ENCODE measurements at places on chromosomes 7 and 10. TPM values are rescaled to one million over a fixed set of nuclear protein-coding genes. Genes with fewer than 3 reads are reported as not detected.

- DNase-seq = no peak
Measured at GRCh38 chr7:18086165-18087025, 58.7 kb upstream of the PRPS1L1 start.

- no peak for DNase-seq
Measured at GRCh38 chr7:118075936-118076335, 108.0 kb upstream of the LSM8 start.

DNA sequence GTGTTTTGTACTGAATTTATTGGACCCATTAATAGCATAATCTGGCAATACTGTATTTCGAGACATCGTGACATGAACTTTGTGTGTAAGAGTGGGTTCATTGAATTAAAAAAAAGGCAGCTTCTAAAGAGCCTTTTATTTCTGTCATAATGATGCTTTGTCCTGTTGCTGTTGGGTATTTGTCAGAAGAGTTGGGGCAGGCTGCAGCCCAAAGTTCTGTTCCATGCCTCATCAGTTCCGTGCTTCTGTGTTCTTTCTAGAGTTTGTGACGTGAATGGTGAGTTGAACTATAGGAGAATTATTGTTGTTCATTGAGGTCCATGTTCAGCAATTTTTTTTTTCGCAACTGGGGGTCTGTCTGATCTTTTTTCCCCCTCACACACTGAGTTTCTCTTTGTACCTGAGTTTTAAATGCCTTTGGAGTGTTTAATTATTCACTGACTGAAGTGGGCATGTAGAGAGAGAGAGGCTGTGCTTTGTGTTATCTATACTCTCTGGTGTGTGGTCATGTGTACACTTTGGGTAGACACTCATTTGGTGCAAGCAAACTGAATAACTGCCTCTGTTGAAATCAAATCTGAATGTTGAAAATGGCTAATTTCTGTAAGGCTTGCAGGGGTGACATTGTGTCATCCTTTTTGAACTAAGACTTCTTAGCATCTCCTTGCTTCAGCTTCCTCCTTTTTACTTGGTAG lies 69.8 kb downstream of the ADD3 start:
- DNase-seq = no peak

DNA sequence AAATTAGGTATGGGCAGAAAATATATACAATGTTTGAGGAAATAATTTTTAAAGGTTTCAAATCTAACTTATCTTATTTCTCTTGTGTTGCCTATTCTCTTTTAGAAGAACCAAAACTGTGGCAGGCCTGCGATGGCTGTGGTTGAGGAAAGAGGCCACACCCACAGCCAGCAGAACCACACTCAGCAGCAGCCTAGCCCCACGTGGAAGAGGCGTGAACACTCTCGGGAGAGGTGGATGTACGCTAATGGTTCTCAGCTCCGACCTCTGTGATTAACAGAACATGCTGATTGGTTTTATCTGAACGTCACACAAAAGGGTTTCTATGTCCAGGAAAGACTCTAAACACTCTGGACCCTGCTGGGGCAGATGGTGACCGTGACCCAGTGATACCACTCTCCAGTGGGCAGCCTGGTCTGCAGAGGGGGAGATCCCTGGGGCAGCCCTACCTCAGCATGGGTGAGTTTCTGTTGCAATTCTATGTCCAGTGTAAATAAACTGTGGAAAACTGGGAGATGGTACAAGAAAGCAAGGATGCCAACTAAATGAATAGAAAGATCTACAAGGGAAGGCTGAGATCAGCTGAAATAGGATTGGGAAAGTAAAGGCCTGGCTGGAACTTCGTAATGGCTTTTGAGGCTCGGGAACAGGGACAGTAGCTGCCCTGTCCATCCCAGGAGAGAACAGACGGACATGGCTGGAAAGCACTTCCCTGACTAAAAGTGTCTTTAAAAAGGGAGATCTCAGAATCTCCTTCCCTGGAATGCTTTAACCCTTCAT lies 26.6 kb downstream of the DIP2C start:
- no peak for DNase-seq

- peak; percentile 57 for DNase-seq
Measured at GRCh38 chr10:88926566-88927415, 25.8 kb downstream of the ACTA2 start.

DNA sequence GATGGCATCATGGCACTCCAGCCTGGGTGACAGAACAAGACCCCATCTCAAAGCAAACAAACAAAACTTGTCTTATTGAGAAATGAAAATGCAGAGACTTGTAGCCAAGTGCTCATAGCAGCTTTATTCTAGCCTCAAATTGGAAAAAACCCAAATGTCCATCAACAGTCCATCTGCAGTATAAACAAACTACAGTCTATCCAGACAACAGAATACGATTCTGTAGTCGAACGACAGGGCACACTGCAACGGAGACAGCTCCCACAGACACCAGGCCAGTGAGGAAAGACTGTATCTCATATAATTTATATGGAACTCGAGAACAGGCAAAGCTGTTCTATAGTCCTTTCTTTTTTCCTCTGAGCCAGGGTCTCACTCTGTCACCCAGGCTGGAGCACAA lies 40.8 kb upstream of the SUN1 start:
- DNase-seq = no peak

GRCh38 chr7:20395104-20395503 lies 64.4 kb downstream of the ITGB8 start:
- no peak for DNase-seq

The TLX1 gene
- not detected for total RNA-seq

The SORCS1 gene
- 61.5 TPM for total RNA-seq

GRCh38 chr10:114538181-114538906 lies 119.7 kb downstream of the ABLIM1 start:
- no peak for DNase-seq

The PLAC9 gene
- 115 TPM for total RNA-seq

- DNase-seq = no peak
Measured at GRCh38 chr10:6239213-6239991, 36.7 kb downstream of the PFKFB3 start.

The DPYSL4 gene
- total RNA-seq = 2.2 TPM

The IFIT3 gene
- total RNA-seq = 7.2 TPM

GRCh38 chr7:1966631-1967200 lies 266.0 kb downstream of the MAD1L1 start:
- DNase-seq = no peak

GRCh38 chr10:129332476-129332875 lies 134.6 kb upstream of the MGMT start:
- DNase-seq = no peak

- DNase-seq = no peak
Measured at GRCh38 chr10:26573674-26574073, 123.8 kb upstream of the PDSS1 start.

DNA sequence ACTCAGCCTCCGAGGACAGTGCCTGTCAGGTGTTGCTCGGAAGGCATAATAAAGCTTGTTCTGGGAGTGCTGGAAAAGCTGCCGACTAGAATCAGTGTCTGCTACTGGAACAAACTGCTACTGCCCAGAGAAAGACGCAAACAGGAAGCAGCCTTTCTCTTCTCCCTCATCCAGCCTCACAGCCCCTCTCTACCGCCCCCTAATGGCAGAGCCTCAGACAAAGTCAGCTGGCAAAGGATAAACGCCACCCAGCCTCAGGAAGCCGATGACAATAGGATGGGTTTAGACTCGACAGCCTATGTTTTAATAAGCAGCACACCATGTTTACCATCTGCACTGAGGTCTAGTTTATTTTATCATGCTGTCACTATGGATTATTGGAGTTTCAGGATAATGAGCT lies 169.5 kb upstream of the LYZL1 start:
- no peak for DNase-seq

GRCh38 chr10:88200312-88201032 lies 337.0 kb downstream of the PTEN start:
- no peak for DNase-seq

- no peak for DNase-seq
Measured at GRCh38 chr7:101553018-101553770, 75.9 kb downstream of the MYL10 start.

GRCh38 chr7:93048136-93048930 lies 69.4 kb downstream of the SAMD9 start:
- DNase-seq = no peak

DNA sequence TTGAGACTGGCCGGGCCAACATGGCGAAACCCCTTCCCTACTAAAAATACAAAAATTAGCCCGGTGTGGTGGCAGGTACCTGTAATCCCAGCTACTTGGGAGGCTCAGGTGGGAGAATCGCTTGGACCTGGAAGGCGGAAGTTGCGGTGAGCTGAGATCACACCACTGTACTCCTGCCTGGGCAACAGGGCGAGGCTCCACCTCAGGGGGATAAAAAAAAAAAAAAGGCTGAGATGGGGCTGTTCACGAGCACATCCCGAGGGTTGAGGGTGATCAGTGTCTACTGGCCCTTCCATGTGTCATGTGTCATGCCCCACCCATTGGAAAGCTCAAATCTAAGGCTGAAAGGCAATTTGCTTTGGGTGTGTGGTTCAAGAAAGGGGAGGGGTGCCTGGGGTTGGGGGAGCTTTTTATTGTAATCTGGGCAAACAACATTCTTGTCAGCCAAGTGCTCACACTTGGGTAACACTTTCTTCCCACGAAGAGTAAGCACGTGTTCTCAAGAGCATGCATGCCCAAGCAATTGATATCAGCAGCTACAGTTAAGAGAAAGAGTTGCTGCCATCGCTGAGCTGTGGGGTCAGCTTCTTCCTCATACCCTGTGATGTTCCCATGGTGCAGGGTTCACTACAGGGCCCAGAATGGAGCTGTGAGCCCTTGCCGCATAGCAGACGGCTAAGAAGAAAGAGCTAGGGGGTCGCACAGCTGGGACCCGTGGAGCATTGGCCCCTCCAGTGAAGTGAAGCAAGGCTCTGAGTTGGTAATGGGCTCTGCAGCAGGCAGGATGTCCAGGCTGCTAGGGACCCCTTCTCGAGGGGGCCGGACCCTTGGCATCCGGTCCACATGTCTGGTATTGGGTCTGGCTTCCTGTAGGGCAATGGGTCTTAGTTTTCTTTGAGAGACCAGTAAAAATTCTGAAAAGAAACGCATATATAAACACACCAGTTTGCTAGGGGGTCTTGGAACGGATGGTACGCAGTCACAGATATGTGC lies 9.9 kb upstream of the ACSL5 start:
- DNase-seq = no peak

The ABCC2 gene
- total RNA-seq = 11.7 TPM

DNA sequence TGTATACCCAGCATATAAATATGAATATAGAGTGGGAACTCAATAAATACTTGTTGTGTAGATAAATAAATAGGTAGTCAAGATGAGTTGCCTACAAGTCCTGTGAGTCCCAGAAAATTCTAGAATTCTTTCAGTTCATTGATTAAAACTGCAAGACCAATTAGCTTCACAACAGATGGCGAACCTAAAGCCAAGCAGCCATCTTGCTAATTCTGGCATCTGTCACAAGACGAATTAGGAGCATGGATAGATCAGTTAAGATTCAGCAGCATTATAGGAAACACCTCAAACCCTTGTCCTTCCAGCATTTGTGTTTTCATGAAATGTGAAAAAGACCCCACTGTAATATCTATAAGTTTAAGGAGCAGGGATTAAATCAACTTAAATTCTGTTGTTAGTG lies 552.7 kb downstream of the MAGI2 start:
- no peak for DNase-seq

- no peak for DNase-seq
Measured at GRCh38 chr7:44294325-44295069, 30.9 kb downstream of the CAMK2B start.

The SRRM3 gene
- 0.22 TPM for total RNA-seq

The RASA4B gene
- 21.6 TPM for total RNA-seq

GRCh38 chr10:43078986-43079273 lies 2.1 kb downstream of the RET start:
- DNase-seq = no peak

GRCh38 chr10:132685101-132685891 lies 100.7 kb downstream of the NKX6-2 start:
- peak; percentile 42 for DNase-seq

The CFTR gene
- total RNA-seq = not detected

DNA sequence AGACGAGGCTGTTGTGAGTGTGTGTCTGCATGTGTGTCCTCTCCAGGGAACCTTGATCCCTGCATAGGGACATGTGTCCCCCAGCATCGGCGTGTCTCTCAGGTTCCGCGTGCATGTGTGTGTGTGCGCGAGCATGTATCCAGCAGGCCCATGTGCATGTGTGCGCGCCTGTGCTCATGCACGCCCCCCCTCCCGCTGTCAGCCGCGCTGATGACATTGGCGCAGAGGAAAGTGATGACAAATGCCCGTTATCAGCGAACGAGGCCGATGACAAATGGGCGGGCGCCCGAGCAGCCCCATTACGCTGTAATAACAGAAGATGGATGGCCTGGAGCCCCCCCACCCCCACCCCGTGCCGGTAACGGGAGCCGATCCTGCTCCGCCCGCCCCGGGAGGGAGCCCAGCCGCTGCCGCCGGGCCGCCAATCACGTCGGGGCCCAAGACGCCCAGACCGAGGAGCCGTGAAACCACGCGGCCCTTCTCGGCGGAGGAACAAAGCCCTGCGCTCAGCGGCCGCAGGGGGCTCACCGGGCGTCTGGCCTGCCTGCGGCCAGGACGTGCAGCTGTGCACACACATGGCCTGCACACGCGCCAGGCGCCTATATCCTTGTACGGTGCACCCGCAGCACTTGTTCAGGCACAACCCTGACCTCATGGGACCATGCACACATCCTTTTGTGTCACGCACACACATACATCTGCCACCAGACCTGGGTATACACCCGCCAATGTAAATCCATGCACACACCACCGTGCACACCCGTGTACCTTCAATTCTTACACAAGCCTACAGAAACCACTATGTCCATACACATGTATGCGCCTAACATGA lies 21.5 kb downstream of the POLL start:
- DNase-seq = no peak

DNA sequence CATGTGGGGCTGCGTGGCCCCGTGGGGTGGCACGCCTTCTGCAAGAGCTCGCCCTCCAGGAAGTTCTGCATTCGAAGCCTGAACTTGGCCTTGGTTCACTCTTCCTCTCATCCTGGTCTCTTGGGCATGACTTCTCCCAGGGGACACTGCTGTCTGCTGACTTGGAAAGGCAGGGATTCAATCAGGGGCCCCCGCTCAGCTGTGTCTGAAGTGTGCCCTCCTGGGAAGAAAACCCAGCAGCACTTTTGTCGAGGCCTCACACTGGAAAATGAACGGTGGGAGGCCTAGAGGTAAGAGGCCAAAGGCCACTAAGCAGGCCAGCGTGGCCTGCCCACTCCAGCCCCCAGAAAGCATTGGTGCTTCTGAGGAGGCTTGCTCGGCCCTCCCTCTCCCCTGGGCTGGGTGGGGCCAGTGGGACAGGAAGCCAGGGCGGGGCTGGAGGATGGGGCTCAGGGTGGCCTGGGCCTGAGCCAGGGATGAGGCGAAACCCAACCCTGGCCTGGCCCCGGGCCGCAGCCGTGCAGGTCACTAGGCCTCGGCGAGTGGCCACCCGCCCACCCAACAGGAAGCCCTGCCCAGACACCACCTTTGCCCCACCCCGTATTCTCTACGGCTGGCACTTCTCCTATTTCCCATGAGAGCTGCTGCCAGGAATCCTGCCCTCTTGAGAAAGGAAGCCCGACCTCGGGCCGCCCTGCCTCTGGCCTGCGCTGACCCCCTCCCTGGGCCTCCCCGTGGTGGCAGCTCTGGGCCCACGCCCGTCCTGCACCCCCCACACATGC lies 81.1 kb downstream of the ZMIZ1 start:
- peak; percentile 67 for DNase-seq

DNA sequence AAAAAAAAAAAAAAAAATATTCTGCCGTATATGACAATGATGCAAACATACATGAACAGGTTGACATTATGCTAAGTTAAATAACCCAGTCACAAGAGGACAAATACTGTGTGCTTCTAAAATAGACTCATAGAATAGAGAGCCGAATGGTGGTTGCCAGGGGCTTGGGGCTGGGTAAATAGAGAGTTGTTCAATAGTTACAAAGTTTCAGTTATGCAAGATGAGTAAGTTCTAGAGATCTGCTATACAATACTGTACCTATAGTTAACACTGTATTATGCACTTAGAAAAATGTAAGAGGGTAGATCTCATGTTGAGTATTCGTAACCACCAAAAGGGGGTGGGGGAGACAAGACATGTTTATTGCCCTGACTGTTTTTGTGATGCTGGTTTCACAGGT lies 77.1 kb upstream of the GNAI1 start:
- no peak for DNase-seq

Data from tibial nerve (tissue), 4 donors.